Renal pelvis (tissue), 12 donors: ENCODE measurements at places on chromosomes 5 and 9. TPM values are rescaled to one million over a fixed set of nuclear protein-coding genes. Genes with fewer than 3 reads are reported as not detected.

CTSV gene
- polyA plus RNA-seq: 36.0 TPM

CRHBP gene
- 27.1 TPM for polyA plus RNA-seq

PCDHA9 gene
- polyA plus RNA-seq: 0.06 TPM

SHOC1 gene
- 0.61 TPM for polyA plus RNA-seq

SLC24A2 gene
- polyA plus RNA-seq: 0.16 TPM

RLN2 gene
- polyA plus RNA-seq: 1.8 TPM
